Inflammatory macrophage treated with lipopolysaccharide for 4 hours (primary cell): ENCODE measurements at places on chromosomes 13 and 19.
A peak's percentile ranks its signal among the peaks of the same experiment; 100 is the strongest.

GRCh38 chr19:6803036-6803404 is 30.5 kb downstream of the VAV1 start:
- peak; percentile 96 for DNase-seq

- no peak for DNase-seq
Observed at GRCh38 chr13:112806739-112807652, 117.2 kb downstream of the ATP11A start.

GRCh38 chr19:17677002-17677401 is 11.2 kb downstream of the UNC13A start:
- DNase-seq: no peak

DNA sequence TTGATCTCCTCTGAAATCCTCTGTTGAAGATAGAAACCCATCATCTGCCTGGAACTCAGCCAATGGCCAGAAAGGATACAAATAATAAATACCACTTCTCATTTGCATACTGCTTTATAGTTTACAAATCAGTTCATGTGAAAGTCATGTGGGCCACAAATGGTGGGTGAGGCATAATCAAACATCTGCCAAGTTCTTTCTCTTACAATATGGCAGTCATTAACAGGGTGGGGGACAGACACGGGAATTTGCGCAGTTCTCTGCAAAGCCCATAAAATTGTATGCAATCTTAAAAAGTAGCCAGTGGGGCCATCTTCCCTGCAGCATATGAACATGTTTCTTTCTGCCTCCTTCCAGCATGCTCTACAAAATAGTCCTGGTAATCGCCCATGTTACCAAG is 59.6 kb downstream of the NUFIP1 start:
- no peak for DNase-seq

DNA sequence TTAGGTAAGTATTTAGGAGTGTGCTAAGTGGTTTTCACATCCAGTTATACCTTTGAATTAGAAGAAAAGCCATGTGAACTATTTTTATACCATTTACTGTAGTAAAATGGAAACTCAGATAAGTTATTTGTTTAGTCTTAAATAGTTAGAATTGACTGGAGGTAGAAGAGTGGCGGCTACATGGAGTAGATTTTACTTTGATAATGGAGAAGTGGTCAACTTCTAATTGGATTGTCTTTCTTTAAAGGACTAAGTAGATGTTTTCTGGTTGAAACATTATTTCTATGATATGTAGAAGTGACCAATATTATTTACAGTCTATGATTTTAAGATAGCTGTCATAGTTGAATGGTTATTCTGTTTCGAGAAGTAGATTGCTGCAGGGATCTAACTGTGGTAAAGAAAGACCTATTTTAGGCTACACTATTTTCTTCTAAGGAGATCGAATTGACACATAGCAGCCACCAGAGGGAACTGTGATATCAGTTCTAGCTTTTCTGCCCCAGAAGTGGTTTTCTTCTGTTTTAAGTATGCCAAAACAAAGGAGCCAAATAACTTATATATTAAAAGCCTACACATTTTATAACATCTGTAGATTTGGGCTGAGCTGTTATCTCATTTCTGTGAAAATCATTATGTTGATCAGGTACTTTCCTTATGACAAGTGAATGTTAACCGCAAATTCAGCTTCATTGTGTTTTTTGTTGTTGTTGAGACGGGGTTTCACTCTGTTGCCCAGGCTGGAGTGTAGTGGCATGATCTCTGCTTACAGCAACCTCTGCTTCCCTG is 26.1 kb downstream of the ZMYM2 start:
- DNase-seq: peak; percentile 16

DNA sequence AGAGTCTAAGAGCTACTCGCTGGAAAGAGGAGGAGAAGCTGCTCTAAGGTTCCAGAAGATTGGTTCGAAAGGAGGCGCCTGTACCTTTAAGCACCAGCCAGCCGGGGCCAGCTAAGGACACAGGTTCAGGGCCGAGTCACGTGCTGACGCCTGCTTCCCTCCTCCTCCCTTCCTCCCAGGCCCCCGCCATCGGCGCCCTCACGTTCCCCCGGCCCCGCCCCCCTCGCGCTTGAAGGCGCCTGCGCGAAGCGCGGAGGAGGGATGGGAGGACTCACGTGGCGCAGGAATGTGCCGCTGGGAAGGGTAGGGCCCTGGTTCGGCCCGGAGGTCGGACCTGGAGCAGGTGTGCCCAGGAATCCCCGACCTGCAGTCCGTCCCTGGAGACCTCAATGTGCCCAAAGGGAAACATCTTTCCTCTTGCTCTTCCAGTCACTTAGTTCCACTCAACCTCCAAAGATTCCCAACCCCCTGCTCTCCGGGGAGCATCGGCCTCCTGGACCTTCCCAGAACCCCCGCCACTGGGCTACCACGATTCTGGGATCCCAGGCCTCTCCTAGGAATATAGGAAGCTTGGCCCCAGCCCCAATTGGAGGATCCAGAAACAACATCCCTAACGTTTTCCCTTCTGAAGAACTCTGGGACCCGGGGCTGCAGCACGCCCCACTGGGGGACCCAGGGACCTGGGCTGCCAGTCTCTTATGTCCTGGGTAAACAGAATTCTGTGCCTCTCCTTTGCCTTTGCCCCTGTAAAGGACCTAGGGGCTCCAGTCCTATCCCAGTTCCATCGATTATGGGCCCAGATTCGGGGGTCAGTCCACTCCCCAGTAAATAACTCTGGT is 2.5 kb downstream of the DBP start:
- peak; percentile 83 for DNase-seq

GRCh38 chr13:99459099-99459850 is 42.0 kb upstream of the TM9SF2 start:
- no peak for DNase-seq
